ENCODE measurements at places on chromosomes 3 and 15.

GRCh38 chr3:138569090-138569489 is 25.0 kb downstream of the CEP70 start:
- no peak for DNase-seq

- no peak for DNase-seq
These were observed 6.9 kb upstream of the PPP1R2 start for GRCh38 chr3:195549931-195550519.

DNA sequence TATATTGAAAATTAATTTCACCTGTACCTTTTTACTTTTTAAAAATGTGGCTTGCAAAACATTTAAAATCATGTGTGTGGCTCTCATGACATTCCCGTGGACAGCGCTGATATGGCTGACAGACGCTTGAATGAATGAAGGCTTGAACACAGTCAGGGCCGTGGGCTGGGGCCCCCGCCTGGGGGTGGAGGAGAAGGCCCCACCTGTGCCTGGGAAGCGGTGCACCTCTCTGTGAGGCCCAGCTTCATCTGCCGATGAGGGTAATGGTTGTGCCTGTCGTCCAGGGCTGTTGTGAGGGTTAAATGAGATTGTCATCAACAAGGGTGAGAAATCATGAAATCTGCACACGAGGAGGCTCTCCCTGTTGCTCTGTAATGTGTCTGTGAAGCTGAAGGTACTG is 85.9 kb upstream of the PRR23E start:
- no peak for DNase-seq

- DNase-seq = no peak
These were observed 26.1 kb downstream of the CAPN3 start for GRCh38 chr15:42385206-42385979.

GRCh38 chr15:80507131-80507530 is 102.9 kb downstream of the ARNT2 start:
- no peak for DNase-seq

- no peak for DNase-seq
These were observed 7.9 kb downstream of the PCLAF start for GRCh38 chr15:64373360-64373759.

GRCh38 chr3:186361762-186362536 is at the start of gene DGKG:
TSS of gene DGKG (minus strand) at chr3:186362234. CDS start at chr3:186320459, 41,775 bp downstream.
- DNase-seq = peak; percentile 33

DNA sequence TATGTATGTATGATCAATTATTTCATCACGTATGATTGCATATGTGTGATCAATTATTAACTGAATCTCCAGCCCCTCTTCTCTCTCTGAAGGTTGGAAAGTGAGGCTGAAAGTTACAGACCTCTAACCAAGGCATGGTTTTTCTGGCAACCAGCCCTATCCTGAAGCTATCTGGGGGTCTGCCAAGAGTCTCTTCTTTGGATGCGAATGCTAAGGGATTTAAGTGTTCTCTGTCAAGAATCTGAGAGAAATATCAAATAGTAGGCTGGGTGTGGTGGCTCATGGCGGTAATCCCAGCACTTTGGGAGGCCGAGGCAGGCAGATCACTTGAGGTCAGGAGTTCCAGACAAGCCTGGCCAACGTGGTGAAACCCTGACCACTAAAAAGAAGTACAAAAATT is 8.1 kb downstream of the NKTR start:
- peak; percentile 52 for DNase-seq

GRCh38 chr15:74396146-74396438 is 28.6 kb upstream of the CYP11A1 start:
- DNase-seq = no peak

- DNase-seq = no peak
These were observed 16.5 kb downstream of the SCN5A start for GRCh38 chr3:38632989-38633388.

- no peak for DNase-seq
These were observed 431.9 kb downstream of the MFSD1 start for GRCh38 chr3:159233734-159234133.

DNA sequence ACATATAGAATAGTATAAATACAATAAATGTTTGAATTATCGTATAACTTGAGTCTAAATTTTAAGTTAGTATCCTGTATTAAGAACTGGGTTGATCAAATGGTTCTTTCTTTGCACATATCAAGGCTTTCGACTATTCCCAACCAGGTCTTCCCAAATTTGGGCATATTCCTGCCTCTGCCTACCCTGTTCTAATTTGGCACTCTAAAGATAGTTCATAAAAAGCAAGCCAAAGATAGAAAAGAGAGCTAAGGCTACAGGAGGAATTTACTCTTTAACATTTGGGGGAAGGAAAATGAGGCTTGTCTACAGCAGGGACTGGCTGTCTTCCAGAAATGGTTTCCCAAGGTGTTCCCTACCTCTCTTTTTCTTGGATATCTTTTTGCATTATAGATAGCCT is 36.1 kb downstream of the SLC35A5 start:
- no peak for DNase-seq

DNA sequence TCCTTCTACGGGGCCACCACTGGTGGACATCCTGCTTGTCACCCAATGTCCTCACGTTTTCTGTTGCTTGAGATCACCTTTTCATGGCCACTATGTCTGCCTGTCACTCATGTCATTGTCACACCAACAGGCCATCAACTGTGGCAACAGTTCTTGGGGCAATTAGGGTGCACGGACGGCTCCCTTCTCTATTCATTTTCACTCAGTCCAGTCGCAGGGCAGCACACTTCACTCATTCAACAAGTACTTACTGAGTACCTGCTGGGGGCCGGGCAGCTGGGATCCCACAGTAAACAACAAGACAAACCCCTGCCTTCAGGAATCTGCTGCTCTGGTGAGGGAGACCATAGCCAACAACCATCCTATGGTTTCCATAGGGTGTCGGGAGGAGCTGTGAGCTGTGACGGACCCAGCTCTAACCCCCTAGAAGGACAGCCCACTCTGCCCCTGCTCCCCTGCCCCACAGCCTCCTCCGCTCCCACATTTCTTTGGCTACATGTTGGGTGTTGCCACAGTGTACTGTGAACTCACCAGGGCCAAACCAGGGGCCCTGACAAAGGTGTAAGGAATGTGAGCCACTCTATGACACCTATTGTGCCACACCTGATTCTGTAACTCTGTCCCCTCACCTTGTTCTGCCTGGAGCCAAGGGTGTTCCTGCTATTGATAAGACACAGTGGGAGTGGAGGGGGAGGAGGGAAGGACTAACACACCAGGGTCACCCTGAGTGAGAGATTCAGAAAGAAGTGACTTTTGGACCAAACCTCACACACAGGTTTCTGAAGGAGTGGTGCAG is 1.9 kb downstream of the VILL start:
- DNase-seq = peak; percentile 21

Data from left hindlimb (tissue), 1 donor.